ENCODE measurements at places on chromosomes 2 and 18.

GRCh38 chr2:47313141-47313691 lies 89.7 kb upstream of the MSH2 start:
- DNase-seq: no peak

GRCh38 chr18:62357079-62357719 lies 32.1 kb downstream of the TNFRSF11A start:
- no peak for DNase-seq

- DNase-seq: no peak
Measured at GRCh38 chr2:13240061-13240460, 523.3 kb downstream of the TRIB2 start.

DNA sequence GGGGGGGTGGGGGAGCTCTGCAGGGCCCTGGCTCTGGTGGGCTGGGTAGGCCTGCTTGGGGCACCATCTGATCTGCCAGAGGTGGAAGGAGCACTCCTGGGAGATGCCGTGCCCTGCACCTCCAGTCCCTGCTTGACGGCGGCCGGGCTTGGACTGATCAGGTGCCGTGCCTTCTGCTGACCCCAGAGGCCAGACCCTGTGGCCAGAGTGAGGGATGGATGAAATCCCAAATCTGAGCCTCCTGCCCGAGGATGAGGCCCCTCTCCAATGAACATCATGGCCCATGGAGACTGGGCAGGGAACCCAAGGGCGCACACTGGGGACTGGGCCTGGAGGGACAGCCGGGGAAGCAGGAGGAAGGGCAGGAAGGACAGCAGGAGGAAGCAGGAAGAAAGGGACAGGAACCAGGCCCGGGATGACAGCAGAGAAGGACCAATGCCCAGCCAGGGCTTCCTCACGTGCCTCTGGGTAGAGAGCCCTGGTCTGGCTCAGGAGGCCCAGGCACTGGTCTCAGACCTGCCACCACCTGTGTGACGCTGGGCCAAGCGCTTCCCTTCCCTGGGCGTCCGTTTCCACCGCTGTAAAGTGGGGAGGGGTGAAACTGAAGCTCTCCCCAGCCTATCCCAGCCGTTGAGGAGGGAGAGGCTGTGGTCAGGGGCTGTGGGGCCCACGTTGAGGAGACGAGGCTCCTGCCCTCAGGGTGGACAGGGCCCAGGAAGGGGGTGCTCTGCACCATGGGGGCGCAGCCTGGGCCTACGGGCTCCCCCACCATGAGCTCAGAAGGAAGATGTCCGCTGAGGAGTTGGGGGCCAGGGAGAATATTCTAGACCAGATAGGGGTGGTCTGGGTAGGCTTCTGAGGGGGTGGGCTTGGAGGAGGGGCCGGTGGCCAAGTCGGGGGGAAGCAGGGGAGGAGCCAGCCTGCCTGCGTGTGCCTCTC lies 1.0 kb upstream of the GPR35 start:
- DNase-seq: no peak

Data from RCC 7860 (cell line).